GF-D8 (cell line): ENCODE measurements at places on chromosomes 6 and 20.

- DNase-seq: no peak
These were observed 85.5 kb upstream of the FRMD1 start for GRCh38 chr6:168164462-168165061.

GRCh38 chr20:52204136-52204535, 12.6 kb upstream of the ZFP64 start:
- DNase-seq: no peak

DNA sequence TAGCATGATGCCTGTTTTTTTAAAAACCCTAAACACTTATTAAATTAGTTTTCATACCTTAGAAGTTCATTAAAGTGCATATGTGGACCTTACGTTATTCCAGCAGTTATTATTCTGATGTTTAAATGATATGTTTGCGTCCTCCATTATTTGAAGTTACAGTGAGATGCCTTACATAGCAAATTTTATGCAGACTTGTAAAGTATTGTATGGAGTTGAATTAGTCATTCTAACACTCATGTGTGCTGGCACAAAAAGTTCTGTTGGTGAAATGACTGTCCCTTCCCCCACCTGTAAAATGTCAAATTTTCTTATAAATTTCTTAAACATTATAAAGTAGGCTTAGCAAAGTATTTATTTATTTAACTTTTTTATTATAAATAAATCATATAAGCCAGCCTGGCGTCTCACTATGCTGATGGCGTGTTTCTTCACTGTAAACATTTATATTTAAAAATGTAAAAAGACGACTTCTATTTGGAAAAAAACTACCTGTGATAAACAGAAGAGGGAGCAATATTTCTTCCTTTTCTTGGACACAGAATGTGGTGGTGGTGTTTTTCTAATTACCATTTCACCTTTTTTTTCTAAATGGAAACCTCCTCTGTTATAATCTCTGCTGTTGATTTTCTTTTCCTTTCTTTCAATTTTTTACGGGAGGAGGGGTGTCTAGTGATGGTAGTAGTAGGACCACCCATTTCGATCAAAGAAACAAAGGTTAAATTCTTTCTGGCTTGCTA, 155.4 kb downstream of the RFPL4B start:
- no peak for DNase-seq

DNA sequence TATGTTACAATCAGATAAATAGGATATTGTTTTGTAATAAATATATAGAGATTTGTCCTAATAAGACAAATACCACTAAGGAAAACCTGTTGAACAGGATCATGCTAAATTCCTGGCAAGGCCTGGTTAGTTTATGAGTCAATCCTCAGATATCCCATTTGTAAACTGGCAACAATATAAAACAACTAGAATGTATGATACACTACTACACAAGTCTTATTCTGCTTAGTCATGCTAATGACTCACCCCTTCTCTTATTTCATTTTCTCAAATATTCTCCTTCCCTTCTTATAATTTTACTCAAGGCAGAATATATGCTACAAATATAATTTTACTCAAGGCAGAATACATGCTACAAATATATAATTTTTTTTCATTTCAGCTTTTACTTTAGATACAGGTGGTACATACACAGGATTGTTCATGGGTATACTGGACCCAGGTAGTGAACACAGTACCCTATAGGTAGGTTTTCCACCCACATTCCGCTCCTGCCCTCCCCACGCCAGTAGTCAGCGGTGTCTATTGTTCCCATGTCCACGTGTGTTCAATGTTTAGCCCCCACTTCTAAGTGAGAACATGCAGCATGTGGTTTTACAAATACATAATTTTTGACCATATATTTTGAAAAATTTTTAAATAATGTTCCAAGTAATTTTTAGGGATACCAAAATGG, 6.3 kb downstream of the OSER1 start:
- DNase-seq: no peak

- DNase-seq: no peak
These were observed 56.5 kb upstream of the RNF144B start for GRCh38 chr6:18330548-18331081.

DNA sequence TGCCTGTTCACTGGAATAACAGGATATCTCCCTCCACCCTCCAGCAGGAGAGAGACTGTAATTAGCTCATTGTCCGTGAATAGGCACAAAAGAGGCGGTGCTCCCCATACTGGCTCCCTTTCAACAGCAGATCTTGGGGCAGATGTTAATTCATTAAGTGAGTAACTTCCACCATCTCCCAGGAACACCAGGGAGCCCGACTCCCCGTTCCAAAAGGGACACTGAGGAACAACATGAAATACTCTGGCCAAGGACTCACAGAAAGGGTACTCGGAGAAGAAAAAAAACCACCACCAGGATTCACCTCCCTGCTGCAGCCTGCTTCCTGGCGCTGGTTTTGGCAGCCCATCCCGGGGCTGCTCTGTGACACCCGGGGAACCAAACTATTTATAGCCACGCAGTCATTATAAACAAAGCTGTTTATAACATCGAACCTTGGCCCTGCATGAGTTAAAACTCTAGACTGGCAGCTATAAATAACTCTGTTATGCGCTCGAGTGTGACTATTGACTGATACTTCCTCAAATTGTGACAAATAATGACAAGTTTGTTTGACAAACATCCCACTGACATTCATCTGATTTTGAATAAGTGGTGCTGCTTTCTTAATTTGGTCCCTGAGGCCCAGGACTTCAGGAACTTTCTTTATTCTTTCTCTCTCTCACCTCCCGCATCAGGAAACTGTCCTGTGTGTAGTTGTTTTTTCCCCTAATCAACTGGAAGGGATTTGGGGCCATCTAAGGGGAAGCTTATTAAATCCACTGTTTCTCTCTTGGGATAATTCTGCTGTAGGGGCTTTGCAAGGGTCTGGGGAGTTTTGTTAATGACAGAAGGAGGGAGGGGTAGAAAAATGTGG, 521.6 kb downstream of the CD83 start:
- DNase-seq: no peak

DNA sequence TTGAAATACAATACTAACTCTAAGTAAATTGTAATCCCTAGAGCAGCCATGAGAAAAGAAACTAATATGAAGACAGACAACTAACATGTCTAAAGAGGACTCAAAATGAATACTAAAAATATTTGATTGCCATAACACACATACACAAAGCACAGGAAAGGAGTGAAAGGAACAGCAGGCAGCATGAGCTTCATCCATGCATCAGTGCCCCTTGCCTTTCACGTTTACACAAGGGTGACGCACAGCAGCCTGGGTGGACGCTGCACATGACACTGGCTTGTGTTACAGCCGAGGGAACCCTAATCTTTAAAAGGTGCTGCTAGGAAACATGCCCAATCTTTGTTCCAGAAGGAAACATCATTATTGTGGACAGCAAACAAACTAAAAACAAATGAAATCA, 123.5 kb downstream of the MAN1A1 start:
- no peak for DNase-seq
